ENCODE measurements at places on chromosomes 3 and 15.

GRCh38 chr3:188194332-188194731, 40.4 kb downstream of the LPP start:
- DNase-seq = no peak

DNA sequence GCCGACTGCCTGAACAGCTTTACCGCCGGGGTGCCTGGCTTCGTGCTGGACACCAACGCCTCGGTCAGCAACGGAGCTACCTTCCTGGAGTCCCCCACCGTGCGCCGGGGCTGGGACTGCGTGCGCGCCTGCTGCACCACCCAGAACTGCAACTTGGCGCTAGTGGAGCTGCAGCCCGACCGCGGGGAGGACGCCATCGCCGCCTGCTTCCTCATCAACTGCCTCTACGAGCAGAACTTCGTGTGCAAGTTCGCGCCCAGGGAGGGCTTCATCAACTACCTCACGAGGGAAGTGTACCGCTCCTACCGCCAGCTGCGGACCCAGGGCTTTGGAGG, 815 bp downstream of the SPINT1 start:
- DNase-seq = peak; percentile 73

GRCh38 chr3:51535146-51536019, 3.1 kb upstream of the RAD54L2 start:
- DNase-seq = no peak

GRCh38 chr15:67716171-67716570, 109.1 kb upstream of the SKOR1 start:
- no peak for DNase-seq

DNA sequence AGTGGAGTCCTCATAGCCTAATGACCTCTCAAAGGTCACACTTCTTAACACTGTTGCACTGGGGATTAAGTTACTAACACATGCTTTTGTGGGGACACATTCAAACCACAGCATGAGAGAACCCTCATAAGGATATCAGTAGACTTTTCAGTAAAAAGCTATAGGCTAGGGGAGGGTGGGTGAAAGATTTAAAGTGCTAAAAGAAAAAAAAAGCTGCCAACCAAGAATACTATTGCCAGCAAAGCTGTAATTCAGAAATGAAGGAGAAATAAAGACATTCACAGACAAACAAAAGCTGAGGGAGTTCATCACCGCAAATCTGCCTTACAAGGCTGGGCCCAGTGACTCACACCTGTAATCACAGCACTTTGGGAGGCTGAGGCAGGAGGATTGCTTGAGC, 50.4 kb upstream of the PRSS50 start:
- no peak for DNase-seq

GRCh38 chr15:60660290-60661051, 181.5 kb upstream of the ICE2 start:
- peak; percentile 21 for DNase-seq

- no peak for DNase-seq
Observed at GRCh38 chr15:95857124-95857757, 473.3 kb upstream of the NR2F2 start.

GRCh38 chr15:52103217-52104207, 9.1 kb downstream of the BCL2L10 start:
- peak; percentile 75 for DNase-seq

DNA sequence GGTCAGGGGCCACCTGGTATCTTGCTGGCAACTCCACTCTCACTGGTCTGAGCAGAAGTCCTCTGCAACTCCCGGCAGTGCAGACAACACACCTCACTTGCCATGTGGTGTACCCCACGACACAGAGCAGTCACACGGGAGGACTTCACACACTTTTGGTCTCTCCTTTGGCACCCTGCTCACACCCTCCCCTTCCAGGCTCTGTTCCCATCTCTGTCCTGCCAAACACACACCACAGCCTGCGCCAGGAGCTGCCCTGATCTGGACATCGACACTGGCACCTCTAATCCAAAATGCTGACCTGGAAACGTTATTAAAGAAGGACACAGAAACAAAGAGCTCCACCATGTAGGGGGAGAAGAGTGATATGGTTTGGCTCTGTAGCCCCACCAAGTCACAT, 57.2 kb downstream of the SLC41A3 start:
- DNase-seq = no peak

DNA sequence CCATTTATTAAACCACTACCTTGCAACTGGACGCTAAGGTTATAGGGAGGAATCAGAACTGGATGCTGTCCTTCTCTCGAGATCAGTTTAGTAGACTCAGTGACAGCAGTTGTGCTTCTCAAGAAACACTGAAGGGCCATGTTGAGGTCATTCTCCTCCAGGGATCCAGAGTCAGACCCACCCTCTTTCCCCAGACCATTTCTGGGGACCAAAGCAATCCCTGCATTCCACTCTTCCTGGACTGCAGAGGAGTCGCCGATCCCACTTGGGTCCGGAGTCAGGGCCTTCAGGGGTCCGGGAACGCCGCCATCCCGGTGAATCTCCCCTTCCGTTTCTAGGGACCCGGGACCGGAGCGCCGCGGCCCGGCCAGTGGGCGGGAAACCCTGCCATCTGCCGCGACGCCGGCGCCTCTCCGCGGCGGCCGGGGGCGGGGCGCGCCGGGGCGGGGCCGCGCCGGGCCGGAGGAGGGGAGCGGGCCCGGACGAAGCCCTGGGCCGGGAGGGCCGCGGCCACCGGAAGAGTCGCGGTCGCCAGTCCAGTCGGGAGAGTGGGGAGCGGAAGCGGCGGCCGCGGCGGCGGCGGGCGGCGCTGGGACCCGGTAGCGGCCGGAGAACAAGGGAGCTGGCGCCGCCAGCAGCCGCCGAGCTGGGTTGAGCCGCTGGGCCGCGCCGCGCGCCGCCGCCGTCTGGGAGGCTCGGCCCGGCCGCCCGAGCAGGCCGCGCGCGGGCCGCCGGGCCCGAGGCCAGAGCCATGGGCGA, at the start of gene DVL3:
DVL3 (plus strand) TSS at position 493 of the 759 bp plus-strand sequence; CDS start at position 752, 259 bp downstream.
- DNase-seq = peak; percentile 94

- DNase-seq = no peak
Observed at GRCh38 chr3:36461597-36461996, 81.3 kb downstream of the STAC start.

GRCh38 chr3:138941259-138941885, 5.6 kb downstream of the FOXL2 start:
- no peak for DNase-seq

GRCh38 chr3:113897373-113897777, 50.4 kb upstream of the ZDHHC23 start:
- DNase-seq = no peak

DNA sequence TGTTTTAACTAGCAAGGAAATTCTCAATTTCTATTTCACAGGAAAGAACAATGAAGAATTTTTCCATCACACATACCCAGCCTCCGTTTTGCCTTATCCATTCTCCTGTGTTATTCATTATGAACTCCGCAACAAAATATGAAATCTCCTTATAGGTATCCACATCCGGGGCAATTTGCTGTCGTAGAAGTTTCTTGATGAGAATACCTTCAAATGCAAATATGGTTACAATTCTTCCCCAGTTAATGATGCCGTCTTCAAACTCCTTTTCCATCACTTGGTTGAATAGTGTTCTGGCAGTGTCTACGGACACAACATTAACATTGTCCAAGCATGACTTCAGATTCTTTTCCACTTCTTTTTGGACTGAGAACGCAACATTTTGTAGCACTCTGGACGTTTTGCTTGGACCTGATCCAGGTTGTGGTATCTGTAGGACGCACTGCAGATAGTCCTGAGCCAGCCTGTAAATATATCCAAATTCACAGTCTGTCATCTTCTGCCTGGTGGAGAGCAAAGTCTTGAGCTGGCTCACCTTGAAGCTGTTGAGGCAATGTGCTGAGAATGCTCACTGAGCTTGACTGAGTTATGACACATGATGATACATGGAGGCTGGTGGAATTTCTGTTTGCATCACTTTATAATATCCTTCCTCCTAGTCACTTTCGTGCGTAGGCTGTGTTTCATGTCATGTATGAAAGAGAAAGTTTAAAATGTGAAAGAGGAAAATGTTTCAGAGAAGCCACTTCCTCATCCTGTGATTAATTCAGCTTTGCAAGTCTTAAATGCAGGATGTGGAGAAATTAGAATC, at the start of gene BCL2A1:
BCL2A1 (minus strand) TSS at position 573 of the 811 bp plus-strand sequence; CDS start at position 496, 77 bp downstream.
- DNase-seq = peak; percentile 52

GRCh38 chr3:72380193-72380592, 468.1 kb downstream of the SHQ1 start:
- DNase-seq = no peak

- no peak for DNase-seq
Observed at GRCh38 chr3:194139071-194139813, 3.3 kb downstream of the HES1 start.

GRCh38 chr3:141575879-141576743, 89.3 kb downstream of the RASA2 start:
- peak; percentile 43 for DNase-seq

DNA sequence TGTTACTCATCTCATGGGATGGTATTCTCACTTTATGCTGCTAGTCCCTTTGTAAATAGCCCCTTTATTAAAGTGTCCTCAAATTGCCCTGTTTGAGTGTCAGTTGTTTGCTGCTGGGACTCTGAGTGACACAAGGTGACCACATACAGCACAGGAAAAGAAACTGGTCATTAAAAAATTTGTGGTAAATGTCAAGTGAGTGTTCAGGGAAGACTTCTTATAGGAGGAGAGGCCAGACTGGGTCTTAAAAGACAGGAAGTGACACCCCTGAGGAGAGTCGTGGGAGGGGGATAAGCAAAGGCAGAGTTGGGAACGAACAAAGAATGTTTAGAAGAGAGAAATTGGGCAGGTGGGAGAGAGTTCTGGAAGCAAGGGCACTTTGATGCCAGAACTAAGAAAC, 35.2 kb downstream of the CCR3 start:
- DNase-seq = no peak

DNA sequence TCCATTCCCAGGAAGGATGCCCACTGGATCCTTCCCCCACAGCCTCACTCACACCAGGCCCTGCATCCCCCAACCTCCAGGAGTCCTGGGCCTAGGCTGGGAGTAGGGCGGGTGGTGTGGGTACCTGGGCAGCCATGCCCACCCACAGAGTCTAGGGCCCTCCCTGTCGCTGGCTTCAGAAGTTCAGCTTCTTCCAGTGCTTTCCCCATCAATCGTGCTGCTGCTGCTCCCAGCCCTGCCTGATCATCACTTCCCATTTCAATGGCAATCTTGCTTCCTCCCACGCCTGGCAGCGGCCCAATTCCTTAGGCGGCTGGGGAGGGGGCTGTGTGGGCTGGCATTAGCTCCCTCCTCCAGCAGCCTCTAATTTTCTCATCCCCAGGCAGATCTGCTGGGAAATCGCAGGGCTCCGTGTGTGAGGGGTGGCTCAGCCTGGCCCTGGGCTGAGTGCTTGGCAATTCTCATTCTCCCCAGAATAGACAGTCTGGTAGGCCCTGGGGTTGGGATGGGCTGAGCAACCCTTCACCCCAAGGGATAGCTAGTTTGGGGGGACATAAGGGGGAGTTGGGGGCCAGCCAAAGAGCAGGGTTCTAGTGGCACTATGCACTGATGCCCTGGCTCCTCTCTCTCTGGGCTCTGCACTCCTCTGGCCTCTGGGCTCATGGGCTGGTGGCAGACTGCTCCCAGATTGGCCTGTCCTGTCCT, 66.4 kb downstream of the SCN5A start:
- DNase-seq = no peak
